ENCODE measurements at places on chromosomes 2 and 18.

- no peak for DNase-seq
Observed at GRCh38 chr2:210480079-210480478, 3.5 kb upstream of the LANCL1 start.

GRCh38 chr2:7780321-7780720 is 863.1 kb downstream of the RNF144A start:
- DNase-seq, result no peak

DNA sequence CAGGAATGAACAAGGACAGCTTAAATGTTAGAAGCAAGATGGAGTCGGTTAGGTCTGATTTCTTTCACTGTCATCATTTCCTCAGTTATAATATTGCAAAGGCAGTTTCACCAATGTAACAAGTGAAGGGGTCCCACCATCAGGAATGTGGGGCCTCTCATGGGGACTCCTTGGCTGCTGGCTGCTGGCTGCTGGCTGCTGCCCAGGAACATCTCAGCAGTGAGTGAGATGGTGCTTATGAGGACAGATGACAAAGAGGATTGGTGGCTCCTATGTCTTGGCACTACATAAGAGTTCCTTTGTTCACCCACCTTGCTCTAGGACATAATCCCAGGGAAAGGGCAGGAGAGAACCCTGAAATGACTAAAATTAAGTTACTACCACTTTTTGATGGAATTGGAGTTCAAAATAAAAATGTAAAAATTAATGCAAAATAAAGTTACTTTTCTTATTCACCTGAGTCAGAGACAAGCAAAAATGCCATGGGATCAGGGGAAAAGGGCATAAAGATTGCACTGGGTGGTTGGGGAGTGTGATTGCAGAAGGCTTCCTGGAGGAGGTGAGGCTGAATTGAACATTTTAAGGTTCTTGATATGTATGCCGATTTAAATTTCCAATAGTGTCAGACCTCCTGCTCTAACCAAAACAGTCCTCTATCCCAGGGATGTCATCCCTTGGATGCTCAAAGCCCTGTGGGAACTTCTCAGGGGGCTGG is 23.4 kb downstream of the TMEM177 start:
- DNase-seq, result peak; percentile 17

DNA sequence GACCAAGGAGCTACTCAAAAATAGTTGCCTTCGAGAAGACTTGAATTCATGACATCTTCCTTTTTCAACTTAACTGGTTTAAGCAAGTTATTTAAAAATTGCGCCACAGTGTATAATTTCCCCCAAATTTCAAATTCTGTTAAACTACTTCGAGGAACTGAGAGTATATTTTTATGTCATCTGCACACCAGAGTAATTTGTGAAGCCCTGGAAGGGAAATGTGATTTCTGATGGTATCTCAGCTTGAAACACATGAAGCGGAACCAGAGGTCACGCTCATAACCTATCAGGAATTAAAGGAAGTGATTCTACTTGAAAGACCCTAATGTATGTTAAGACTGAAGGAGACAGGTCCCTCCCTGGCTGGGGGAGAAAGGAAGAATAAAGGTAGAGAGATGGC is 33.9 kb upstream of the DARS1 start:
- DNase-seq, result no peak

- no peak for DNase-seq
Observed at GRCh38 chr2:157952558-157952957, 76.4 kb upstream of the ACVR1 start.

- no peak for DNase-seq
Observed at GRCh38 chr2:32277363-32277673, 386 bp upstream of the YIPF4 start.

DNA sequence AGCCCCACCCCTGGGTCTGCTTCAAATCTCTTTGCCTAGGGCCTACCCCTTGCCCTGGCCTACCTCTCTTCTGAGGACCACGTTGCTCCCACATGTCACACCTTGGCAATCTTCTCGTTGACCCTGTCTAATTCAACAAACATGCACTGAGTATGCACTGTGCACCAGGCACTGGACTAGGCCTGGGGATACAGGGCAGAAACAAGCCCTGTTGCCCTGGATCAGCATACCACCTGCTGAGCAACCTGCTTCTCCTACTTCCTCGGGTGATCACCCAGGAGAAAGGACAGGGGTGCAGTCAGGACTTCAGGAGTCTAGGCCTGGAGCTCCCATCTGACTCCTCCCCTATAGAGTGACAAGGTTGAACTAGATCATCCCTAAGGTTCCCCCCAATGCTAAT is 9.7 kb downstream of the WNT10A start:
- DNase-seq, result no peak

GRCh38 chr2:80292474-80292873 is 12.1 kb downstream of the LRRTM1 start:
- DNase-seq, result no peak

DNA sequence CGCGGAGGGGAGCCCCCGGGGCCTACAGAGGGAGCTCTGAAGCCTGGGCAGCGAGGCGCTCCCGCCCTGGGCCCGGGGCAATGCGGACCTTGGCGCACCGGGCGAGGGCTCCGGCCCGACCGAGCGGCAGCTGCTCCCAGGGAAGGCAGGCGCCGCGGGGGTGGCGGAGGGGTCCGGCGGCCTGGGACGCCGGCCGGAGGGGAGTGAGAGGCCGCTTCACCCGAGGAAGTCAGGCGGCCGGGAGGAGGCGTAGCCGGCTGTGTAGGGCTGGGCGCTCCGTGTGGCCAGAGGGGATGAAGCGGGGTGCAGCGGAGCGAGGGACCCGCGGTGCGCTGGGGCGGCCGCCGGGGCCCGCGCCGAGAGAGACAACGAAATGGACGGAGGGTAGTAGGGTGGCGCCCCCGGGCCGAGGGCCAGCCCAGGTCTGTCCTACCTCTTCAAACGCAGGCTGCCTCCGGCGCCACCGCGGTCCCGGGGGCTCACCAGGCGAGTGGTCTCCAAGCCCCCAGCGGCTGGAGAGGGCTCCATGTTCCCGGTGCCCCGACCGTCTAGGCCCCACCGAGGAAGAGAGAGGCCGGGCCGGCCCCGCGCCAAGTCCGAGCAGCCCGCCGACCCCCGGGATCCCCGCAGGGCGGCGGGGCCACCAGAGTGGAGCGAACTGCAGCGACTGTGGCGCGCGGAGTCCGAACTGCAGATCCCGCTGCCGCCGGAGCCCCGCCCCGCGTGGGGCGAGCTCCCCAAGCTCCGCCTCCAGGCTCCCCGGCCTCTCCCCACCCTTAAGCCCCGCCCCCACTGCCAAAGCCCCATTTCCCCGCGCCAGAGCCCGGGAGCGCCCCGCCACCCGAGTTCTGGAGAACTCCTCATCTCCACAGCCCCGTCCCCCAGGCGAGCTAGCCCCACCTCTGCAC is at the start of gene SLC30A3:
TSS of gene SLC30A3 (minus strand) at position 669 of the 908 bp plus-strand sequence. CDS start at position 528, 141 bp downstream.
- DNase-seq, result peak; percentile 22

DNA sequence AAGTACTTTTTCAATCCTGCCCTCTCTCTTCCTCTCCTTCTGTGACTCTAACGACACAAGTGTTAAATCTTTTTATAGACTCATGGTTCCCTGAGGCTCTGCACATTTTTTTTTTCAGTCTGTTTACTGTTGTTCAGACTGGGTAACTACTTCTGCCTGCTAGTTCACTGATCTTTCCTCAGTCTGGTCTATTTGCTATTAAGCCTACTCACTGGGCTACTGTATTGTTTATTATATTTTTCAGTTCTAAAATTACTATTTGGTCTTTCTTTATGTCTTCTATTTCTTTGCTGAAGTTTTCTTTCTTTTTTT is 21.3 kb downstream of the PPP3R1 start:
- DNase-seq, result no peak

DNA sequence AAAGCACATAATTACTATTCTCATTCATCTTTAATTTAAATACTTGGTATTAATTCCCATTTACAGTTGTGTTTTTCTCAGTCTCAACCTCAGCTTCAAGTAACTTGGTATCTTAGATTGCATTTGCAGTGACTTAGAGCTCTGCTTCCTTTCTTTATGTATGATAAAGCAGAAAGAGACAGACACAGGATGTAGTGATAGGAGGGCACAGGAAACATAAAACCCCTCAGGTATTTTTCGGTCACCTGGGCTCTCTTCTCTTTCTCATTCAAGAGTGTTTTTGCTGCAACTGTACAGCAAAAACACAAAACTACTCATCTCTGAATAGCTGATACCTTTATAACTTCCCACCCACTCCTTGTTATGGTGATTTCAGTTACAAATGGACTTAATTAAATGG is 83.1 kb downstream of the KCTD18 start:
- no peak for DNase-seq

- DNase-seq, result no peak
Observed at GRCh38 chr2:104572834-104573233, 281.1 kb upstream of the POU3F3 start.

- no peak for DNase-seq
Observed at GRCh38 chr2:67329513-67329912, 67.6 kb upstream of the ETAA1 start.

DNA sequence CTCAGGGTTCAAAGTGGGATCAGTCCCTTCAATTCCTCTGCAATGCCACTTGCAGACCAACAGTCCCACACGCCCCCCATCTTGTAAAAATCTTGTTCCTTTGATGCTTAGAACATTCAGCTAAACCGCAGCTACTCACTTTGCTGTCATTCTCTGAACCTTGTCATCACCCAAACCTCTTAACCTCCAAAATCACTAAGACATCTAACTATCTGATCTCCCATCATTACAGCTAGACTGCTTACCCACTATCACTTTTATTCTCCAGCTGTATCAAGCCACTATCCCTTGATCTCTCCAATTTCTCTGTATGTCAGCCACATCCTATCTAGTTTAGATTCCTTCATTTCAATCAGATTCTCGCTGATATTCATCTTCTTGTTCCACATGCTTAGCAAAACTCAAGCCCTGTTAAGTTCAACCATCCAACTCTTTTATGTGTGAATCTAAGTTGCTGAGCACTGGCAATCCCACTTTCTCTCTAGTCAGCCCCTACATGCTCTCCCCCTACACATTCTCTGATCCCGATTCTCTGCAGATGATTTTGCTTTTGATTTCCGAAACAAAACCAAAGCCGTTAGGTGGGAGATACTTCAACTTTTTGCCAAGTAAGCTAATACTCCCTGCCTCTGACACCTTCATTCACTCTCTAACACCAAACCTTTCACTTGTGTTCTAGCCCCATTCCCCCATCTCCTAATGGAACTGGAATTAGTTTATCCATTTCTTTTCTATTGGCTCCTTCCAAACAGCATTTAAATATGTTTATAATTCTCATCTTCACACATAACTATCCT is 4.6 kb downstream of the GTF3C2 start:
- DNase-seq, result no peak

DNA sequence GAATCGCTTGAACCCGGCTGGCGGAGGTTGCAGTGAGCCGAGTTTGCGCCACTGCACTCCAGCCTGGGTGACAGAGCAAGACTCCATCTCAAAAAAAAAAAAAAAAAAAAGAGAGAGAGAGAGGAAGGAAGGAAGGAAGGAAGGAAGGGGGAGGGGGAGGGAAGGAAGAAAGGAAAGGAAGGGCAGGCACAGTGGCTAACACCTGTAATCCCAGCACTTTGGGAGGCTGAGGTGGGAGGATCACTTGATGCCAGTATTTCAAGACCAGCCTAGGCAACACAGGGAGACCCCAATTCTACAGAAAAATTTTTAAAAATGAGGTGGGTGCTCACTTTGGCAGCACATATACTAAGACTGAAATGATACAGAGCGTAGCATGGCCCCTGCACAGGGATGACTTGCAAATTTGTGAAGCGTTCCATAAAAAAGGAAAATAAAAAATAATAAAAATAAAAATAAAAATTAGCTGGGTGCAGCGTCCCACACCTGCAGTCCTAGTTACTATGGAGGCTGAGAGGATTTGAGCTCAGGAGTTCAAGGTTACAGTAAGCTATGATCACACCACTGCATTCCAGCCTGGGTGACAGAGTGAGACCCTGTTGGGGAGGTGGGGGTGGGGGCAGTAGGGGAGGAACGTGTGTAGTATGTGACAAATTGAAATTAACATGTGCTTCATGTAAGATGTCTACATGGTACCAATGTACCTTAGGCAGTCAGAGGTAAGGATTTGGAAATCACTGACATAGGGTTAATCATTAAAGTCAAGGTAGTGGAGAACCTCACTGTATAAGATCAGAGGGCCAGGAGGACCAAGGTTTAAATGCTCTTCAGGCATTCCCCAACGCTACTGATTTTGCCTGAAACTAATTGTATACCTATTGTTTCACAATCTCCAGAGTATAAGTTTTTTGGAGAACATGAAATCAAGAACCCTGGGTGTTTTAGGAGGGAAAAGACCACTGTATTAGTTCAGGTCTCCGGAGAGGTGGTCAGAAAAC is 1.4 kb downstream of the WDCP start:
- no peak for DNase-seq

DNA sequence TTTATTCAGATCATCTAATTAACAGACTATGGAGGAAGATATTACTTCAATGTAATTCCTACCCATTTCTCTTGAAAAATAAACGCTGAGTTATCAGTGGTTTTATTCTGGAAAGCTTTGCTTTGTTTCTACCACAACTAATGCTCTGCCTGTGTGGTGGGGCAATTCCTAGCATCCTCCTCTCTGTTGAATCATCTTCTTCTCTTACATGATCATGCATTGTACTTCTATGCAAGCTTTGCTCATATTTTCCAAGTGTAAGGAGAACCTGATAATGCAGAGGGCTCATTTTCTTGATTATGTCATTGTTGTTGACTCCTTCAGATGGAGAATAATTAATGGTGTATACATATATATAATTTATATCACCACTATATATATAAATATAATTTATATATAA is 46.7 kb downstream of the CCDC195 start:
- peak; percentile 8 for DNase-seq

- DNase-seq, result no peak
Observed at GRCh38 chr2:62325398-62325797, 129.5 kb downstream of the B3GNT2 start.

- no peak for DNase-seq
Observed at GRCh38 chr2:203599509-203599908, 64.4 kb upstream of the RAPH1 start.

- DNase-seq, result no peak
Observed at GRCh38 chr2:197869041-197869440, 64.6 kb downstream of the PLCL1 start.

GRCh38 chr2:146978577-146979555 is 866.0 kb upstream of the ACVR2A start:
- DNase-seq, result peak; percentile 55

- DNase-seq, result no peak
Observed at GRCh38 chr18:79873449-79874110, 75.8 kb downstream of the KCNG2 start.

DNA sequence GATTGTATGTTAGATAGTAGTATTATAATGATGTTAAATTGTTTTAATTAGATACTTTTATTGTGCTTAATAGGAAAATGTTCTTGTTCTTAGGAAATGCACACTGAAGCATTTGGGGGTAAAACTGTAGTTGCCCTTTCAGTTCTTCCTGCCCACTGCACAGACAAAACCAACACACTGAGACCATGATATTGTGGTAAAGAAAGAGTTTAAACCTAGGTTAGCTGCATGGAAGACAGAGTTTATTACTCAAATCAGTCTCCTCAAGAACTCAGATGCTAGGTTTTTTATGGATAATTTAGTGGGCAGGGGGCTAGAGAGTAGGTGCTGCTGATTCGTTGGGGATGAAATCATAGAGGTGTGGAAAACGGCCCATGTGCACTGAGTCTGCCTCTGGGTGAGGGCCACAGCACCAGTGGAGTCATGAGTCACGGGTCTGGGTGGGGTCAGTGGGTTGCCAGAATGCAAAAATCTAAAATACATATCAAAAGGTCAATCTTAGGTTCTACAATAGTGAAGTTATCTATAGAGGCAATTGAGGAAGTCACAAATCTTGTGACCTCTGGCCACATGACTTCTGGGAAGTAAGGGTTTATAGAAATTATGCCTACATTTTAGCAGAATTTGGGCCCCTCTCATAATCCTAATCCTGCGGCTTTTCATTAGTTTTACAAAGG is 283.4 kb upstream of the FBXO11 start:
- no peak for DNase-seq

All from fibroblast of skin of right biceps (primary cell).